ENCODE measurements at places on chromosomes 3 and 15.

- no peak for DNase-seq
Measured at GRCh38 chr15:75982468-75982867, 29.8 kb downstream of the NRG4 start.

GRCh38 chr3:42214064-42214463, 51.9 kb downstream of the CCK start:
- no peak for DNase-seq

DNA sequence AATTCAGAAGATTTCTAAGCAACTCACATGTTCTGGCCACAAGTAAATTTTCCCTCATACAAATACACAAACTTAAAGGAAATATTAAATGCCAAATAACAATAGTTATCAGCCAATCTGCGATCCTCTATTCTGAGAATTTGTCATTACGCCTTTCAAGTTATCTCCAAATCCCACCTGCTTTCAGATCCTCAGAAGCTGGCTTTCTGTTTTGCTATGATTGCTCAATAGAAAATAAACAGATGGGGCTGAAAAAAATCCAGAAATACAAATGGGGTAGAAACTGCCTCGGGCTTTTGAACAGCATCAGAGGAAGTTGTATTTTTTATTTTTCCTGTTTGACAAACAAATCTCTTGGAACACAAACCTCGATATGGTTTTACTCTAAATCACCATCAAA, 74.0 kb upstream of the CNTN4 start:
- DNase-seq = no peak

- no peak for DNase-seq
Measured at GRCh38 chr3:190414297-190414696, 26.3 kb downstream of the CLDN16 start.

- DNase-seq = no peak
Measured at GRCh38 chr3:126158912-126159454, 21.4 kb downstream of the ALDH1L1 start.

DNA sequence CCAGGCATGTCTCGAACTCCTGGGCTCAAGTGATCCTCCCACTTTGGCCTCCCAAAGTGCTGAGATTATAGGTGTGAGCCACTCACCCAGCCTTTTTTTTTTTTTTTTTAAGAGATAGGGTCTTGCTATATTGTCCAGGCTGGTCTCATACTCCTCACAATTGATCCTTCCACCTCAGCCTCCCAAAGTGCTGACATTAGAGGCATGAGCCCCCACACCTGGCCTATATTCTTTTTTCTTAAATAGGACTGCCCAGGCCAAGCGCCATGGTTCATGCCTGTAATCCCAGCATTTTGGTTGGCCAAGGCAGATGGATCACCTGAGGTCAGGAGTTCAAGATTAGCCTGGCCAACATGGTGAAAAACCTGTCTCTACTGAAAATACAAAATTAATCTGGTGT, 12.5 kb downstream of the NR1I2 start:
- no peak for DNase-seq

- DNase-seq = no peak
Measured at GRCh38 chr15:63370764-63371163, 10.9 kb downstream of the CA12 start.

DNA sequence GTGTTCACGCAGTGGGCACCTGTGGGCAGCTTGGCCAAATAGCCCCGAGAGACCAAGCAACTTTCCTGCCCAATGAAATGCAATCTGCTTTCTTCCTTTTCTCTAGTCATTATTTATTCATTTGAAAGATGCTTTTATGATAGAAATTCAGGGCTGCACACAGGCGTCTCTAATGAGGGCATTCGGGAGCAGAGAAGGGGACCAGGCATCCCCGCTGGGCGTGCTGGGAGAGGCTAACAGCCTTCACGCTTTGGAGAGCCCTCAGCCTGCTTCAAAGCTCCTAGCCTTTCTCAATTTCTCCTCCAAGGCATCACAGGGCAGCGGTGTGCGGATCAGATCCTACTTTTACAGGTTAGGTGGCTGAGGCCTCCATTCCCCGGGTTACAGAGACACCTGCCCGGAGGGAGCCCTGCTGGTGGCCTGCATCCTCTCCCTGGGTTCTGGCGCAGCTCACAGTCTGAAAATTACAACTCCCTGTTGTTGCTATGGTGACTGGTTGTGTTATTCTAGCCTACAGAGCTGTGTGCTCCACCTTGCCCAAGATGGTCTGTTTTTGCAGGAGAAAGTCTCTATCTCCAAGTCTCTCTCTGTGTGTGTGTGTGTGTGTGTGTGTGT, 21.8 kb upstream of the KLF13 start:
- peak; percentile 84 for DNase-seq

DNA sequence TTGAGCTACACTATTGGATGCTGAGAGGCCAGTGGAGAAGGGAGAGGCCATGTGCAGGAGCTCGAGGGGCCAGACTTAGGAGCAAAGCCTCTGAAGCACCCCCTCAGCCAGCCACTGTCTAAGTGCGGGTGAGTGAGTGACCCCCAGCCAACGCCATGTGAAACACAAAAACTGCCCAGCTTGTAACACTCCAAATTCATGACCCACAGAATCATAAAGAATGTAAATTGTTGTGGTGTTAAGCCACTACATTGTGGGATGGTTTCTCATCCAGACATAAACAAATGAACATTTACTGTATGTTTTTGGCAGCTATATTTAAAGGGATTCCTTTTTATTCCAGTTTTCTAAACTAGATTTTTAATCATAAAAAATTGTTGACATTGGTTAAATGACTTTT, 27.2 kb upstream of the TMEM158 start:
- no peak for DNase-seq

DNA sequence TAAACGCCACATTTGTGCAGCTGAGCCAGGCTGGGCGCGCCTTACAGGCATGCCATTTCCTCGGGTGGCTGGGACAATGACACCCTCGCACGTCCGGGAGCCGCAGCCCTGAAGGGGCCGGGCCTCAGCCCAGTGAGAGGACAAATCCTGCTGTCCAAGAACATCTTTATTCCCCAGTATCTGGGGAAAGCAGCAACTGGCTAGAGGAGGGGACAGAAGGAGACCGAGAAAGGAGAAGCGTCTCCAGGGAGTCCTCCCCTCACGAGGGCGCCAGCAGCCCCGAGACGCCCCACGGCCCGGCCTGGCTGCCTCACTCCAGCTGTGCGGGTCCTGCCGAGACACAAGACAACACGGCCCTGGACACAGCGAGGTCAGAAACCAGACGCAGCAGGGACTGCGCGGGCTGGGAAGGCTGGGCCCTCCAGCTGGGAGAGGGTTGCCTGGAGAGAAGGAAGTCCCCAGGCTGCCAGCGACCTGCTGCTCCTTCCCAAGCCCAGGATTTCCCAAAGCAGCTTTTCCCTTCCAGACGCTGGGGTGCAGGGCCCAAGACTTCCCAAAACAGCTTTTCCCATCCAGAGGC, 130.2 kb downstream of the CHSY1 start:
- peak; percentile 21 for DNase-seq

DNA sequence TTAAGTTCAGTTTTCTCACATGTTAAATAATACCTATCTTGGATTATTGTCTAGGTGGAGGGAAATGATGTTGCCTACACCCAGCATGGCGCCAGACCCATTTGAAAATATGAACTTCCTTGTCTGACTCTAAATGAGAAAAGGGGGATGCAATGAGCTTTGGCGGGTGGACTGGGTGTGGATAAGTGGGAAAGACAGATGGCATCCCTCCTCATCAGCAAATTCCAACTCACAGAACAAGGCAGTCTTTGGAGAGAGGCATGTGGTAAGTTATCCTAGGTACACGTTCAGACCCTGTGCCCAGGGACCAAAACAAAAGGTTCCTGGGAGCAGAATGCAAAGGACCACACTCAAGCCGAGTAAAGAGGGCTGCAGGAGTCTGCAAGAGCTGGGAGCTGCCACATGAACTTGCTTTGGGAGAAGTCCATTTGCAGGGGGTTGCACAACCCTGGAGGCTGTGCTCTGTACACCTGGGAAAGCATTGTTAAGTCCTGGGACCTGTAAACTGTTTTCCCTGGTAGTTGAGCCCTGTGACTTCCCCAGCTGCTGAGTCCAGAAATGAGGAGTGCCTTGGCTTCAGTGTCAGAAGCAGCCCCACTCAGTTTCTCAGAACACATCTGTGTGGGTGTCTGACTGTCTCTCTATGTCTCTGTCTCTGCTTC, 102.3 kb upstream of the TPM1 start:
- DNase-seq = no peak

DNA sequence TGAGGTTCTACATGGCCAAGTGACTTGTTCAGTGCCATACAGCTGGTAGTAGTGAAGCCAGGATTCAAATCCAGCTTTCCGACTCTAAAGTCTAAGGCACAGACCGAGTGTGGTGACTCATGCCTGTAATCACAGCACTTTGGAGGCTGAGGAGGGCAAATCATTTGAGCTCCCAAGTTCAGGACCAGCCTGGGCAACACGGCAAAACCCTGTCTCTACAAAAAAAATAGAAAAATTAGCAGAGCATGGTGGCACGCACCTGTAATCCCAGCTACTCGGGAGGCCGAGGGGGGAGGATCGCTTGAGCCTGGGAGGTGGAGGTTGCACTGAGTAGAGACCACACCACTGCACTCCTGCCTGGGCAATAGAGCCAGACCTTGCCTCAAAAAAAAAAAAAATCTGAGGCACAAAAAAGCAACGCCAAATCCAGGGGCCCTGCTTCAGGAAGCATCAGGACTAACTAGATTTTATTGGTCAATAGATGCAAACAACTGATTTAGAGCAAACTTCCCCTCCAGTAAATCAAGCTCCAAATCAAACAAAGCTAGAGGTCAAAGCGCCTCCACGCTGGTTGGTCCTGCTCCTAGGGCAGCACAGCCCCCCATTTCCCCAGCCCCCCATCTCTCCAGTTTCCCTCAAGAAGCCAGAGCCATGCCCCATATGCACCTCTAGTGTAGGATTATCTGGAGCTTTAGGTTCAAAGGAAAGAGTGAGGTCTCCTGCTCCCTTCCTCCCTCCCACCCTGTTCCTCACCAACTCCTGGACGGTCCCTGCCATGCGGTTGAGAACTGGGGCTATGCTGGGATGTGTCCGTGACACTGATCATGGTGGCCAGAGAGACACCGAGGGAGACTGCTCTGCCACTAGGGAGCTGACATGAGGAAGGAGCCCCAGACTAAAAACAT, 2.9 kb upstream of the TNK2 start:
- no peak for DNase-seq

GRCh38 chr3:194100856-194101390, 35.0 kb upstream of the HES1 start:
- DNase-seq = no peak

DNA sequence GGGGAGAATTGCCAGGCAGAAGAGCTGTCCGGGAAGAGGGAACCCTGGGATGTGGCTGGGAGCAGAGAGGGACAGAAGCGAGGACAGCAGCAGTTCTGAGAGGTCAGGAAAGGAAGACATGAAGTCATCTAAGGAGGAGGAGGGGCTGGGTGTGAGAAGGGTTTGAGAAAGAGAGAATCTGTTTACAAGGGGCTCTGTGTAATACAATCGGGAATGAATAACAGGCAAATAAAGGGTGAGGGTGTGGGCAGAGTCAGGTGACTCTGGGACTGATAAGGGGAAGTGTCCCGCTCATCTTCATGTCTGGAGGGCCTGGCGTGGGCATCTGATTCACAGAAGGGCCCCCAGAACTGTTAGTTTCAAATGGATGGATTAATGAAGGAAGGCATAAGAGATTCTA, 191.3 kb downstream of the XXYLT1 start:
- DNase-seq = no peak

DNA sequence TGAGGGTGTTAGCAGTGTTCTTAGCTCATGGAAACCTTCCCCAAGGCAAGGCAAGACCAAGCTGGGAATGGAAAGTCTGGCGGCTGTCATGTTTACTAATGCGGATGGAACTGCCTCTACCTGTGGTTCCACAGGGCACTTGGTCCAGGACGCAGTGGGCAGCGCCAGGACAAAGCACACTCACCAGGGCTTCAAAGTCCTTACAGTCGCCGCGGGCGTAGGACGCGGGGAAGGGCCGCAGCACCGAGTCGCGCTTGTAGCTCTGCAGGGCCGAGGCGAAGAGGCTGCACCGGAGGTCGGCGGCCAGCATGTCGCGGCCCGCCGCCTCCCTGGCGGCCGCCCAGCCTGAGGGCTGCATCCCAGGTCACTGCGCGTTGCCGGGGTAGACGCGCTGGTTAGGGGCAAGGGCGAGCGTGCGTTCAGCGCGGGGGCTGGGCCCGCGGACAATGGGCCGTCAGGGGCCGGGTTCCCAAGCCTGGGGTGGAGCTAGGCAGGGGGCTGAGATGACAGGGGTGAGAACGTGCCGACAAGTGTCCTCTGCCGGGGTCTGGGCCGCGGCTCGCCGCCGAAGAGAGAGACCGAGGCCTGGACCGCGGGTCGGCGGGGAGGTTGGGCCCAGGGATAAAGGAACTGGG, 497 bp downstream of the PARP16 start:
- DNase-seq = peak; percentile 65

DNA sequence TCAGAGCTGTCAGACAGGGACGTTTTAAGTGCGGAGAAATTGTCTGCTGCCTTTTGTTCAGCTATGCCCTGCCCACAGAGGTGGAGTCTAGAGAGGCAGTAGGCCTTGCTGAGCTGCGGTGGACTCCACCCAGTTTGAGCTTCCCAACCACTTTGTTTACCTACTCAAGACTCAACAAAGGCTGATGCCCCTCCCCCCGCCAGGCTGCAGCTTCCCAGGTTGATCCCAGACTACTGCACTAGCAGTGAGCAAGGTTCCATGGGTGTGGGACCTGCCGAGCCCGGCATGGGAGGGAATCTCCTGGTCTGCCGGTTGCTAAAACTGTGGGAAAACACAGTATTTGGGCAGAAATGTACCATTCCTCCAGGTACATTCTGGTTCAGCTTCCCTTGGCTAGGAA, 282.1 kb downstream of the VGLL3 start:
- DNase-seq = no peak

DNA sequence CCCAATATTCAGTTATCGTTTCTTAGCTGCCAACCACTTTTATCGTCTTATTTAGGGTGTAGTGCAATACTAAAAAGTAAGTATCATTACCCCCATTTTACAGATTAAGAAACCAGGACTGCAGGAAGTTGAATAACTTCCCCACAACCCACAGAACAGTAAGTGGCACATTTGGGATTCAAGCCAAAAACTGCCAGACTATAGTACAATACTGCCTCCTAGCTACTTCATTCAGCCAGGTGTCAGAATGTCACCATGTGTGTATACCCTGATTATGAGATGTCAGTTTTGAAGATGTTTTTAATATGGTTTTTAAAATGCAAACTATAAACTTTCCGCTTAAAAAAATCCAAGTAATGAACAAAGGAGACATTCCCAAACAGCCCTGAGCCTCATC, 74.2 kb upstream of the PROK2 start:
- peak; percentile 7 for DNase-seq

DNA sequence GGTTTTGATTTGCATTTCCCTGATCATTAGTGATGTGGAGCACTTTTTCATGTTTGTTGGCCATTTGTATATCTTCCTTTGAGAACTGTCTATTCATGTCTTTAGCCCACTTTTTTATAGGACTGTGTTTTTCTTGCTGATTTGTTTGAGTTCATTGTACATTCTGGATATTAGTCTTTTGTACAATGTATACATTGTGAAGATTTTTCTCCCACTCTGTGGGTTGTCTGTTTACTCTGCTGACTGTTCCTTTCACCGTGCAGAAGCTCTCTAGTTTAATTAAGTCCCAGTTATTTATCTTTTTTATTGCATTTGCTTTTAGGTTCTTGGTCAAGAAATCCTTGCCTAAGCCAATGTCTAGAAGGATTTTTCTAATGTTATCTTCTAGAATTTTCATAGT, 91.1 kb upstream of the ATP11B start:
- DNase-seq = no peak

GRCh38 chr15:90683371-90683770, 33.8 kb upstream of the BLM start:
- no peak for DNase-seq

Data from G401 (cell line).